CD4-positive, alpha-beta T cell treated with Interferon gamma for 1 hour (primary cell): ENCODE measurements at places on chromosomes 3 and 15.

- no peak for DNase-seq
Measured at GRCh38 chr3:42098171-42098570, 7.0 kb downstream of the TRAK1 start.

- DNase-seq: no peak
Measured at GRCh38 chr15:60162968-60163355, 158.9 kb downstream of the FOXB1 start.

- no peak for DNase-seq
Measured at GRCh38 chr3:143207338-143207961, 87.9 kb downstream of the CHST2 start.

- DNase-seq: no peak
Measured at GRCh38 chr3:65408531-65409175, 630.1 kb downstream of the MAGI1 start.

DNA sequence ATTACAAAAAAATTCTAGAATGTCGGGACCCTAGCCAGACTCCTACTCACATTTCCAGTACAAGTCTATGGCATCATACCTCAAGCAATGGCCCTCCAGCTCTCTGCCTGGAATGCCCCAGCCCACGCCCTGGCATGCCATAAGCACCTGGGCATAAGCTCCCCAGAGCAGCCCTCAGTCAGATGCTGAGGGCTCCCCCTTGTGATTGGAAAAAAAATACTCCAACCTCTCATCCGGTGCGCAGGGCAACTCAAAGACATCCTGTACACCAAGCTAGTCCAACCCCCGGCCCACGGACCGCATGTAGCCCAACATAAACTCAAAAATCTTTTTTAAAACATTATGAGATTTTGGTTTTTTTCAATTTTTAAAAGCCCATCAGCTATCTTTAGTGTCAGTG is 115.4 kb downstream of the NEK10 start:
- no peak for DNase-seq

DNA sequence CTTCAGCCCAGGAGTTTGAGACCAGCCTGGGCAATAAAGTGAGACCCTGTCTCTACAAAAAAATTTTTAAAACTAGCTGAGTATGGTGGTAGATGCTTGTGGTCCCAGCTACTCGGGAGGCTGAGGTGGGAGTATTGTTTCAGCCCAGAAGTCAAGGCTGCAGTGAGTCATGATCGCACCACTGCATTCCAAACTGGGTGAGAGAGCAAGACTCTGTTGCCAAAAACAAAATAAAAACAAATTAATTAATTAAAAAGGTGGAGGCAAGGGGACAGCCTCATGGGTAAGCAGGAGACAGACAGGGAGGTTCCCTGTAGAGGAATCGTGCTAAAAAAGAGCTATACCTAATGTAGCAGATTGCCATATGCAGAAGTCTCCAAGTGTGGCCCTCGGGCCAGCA is 12.6 kb downstream of the HAPLN3 start:
- DNase-seq: no peak

GRCh38 chr15:82020625-82021394 is 25.0 kb downstream of the MEX3B start:
- DNase-seq: no peak

DNA sequence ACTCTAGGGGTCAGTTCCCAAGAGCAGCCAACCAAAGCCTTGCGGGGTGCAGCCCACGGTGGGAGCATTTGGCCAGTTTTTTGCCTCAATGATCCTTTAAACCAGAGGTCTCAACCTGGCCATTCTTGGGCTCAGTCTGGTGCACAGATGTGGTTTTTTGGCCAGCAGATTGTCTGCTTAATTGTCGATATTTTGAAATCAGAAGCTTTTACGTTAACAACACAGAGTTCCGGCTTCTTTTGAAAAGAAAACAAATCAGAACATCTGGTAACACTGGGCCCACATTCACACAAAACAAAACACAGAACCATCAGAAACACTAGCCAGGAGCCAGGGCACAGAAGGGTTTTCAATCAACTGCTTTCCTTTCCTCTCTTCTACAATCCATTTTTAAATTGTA is 127.7 kb downstream of the XXYLT1 start:
- no peak for DNase-seq

- DNase-seq: no peak
Measured at GRCh38 chr3:155231792-155232191, 61.7 kb downstream of the STRIT1 start.

- no peak for DNase-seq
Measured at GRCh38 chr3:47421741-47422649, 41.2 kb downstream of the PTPN23 start.

DNA sequence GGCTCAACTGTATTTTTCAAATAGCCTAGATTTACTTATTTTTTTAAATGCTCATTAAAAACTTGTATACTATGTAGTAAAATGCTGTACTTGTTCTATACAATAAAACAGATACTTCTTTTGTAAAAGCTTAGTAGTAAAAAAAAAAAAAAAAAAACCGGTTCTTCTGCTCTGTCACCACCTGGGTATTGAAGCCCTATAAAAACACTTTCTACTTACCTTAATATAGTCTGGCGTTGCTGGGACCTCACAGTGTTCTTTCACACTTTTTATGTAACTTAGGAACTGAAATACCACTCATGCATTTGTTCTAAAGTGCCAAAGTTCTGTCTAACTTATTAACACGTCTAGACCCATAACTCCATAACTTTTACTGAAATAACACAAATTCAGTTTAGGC is 61.4 kb downstream of the TASOR start:
- DNase-seq: no peak

- peak; percentile 47 for DNase-seq
Measured at GRCh38 chr15:59399465-59400102, 26.9 kb upstream of the MYO1E start.

GRCh38 chr3:51604212-51604611 is 65.7 kb downstream of the RAD54L2 start:
- no peak for DNase-seq

GRCh38 chr3:32414522-32415202 is 23.0 kb downstream of the CMTM7 start:
- DNase-seq: peak; percentile 55

DNA sequence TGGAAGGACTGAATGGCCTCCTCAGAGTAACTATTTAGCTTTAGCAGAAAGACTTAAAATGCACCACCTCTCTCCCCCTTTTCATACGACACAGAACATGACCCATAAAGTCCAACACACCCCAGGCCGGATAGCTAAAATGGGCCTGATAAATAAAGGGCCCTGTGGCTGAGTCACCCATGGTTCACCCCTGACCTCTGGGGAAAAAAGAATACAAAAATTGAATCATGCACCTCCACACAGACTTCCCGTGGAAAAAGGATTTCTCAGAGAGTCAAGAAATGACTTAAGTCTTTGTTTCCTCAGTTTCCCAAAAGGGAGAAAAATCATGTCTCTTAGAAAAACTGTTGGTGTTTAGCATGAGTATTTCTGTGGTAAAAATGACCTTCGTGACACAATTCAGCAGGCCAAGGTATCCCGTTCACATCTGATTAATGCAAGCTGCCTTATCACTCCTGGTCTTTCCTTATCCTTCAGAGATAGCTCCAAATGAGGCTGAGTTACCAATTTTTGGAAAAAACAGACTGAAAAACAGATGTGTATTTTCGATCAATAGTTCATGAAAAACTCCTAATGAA is 34.0 kb upstream of the ARHGEF3 start:
- DNase-seq: no peak

- DNase-seq: no peak
Measured at GRCh38 chr15:73620078-73620477, 13.1 kb downstream of the NPTN start.

DNA sequence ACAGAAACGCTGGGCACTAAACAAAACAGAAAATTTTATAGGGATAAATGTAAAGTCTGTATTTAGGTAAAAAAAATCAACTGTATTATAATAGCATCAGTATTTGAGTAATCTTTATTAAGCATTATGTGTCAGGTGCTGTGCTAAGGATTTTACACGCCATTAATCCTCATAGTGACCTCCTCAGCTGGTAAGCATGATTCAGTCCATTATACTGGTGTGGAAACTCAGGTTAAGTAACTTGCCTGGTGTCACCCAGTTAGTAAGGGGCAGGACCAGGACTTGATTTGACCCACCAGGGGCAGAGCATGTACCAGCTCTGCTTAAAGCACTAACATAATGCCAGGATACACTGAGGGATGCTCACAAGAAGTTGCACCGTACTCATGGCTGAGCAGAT is 4.8 kb downstream of the MYO5C start:
- no peak for DNase-seq

GRCh38 chr3:72171463-72171881 is 386.5 kb upstream of the PROK2 start:
- DNase-seq: no peak

DNA sequence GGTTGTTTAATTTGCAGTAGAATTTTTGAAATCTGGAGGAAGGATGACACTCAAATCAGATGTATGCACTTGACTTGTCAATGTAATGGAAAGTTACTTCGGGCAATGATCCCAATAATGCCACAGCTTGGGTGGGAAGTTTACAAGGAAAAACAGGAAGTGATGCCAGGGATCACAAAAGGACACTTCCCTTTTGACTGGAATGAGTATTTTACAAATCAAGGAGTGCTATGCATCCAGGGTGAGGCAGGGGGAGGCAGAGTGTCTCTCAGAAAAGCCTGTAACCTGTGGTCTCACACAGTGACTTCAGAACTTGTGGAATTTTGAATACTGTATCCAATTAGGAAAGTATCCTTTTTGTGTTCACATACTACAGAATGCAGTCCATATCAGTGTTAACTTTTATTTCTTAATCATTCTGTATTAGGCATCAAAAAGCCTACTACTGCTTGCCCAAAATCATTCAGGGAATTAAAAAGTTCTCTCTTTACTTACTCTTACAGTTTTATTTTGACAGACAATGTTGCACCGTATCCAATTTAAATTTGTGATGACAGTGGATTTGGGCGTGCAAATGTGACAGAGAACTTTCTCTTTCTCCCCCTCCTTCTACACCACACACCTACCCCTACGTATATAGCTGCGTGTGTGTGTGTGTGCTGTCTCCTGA is 445.1 kb downstream of the MECOM start:
- DNase-seq: no peak

DNA sequence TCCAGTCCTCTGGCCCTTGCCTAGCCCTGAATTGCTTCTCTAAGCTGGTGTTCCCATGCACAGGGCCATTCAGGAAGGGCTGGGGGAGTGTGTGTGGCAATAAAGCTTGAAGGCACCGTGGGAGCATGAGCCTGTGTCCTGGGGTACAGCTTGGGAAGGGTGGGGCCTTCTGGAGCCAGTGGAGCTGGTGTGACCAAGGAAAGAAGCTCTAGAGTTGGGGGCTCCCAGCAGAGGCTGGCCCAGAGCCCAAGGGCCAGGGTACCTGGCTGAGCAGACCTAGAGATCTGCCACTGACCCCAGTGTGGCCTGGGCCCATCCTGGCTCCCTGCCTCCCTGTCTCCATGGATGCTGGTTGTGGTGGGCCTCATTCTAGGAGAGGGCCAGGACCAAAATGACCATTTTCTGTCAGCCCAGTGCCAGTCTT is 8.1 kb downstream of the ABTB1 start:
- DNase-seq: no peak

DNA sequence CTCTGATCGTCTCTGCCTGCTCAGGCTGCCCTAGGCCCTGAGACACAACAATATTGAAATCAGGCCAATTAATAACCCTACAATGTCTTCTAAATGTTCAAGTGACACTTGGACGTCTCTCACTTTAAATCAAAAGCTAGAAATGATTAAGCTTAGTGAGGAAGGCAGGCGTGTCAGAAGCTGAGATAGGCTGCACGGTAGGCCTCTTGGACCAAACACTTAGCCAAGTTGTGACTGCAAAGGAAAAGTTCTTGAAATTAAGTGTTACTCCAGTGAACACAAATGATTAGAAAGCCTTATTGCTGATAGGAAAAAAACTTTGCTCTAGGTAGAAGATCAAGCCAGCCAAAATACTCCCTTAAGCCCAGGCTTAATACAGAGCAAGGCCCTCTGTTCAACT is 2.2 kb downstream of the HPS3 start:
- no peak for DNase-seq

- no peak for DNase-seq
Measured at GRCh38 chr3:84039099-84039498, 919.7 kb upstream of the CADM2 start.

GRCh38 chr3:188634285-188634684 is 480.3 kb downstream of the LPP start:
- no peak for DNase-seq

DNA sequence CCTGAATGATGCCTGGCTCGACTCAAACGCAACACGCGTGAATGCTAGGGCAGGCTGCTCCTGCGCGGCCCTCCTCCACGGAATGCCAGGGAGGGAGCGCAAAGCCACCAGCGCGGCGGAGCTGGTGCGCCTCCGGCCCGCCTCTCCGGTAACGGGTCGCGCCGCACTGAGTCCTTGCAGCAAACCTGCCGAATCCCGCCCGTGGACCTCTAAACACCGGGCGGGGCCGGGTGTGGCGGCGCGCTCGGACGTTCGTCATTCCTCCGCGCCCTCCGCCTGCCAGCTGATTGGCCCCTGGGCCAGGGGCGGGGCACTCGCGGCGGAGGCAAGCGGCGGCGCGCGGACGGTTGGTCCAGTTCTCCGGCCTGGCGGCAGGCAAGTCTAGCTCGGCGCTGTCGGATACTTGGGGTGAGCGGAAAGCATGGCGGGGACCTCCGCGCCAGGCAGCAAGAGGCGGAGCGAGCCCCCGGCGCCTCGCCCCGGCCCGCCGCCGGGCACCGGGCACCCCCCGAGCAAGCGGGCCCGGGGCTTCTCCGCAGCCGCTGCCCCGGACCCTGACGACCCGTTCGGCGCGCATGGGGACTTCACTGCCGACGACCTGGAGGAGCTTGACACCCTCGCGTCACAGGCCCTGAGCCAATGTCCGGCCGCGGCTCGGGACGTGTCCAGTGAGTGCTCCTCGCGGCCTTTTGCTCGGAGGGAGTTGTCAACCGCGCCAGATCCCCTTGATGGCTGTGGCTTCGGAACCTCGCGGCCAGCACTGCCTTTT is at the start of gene ATRIP:
TSS of gene ATRIP (plus strand) at position 313 of the 769 bp plus-strand sequence. CDS start at position 422, 109 bp downstream.
- peak; percentile 78 for DNase-seq

DNA sequence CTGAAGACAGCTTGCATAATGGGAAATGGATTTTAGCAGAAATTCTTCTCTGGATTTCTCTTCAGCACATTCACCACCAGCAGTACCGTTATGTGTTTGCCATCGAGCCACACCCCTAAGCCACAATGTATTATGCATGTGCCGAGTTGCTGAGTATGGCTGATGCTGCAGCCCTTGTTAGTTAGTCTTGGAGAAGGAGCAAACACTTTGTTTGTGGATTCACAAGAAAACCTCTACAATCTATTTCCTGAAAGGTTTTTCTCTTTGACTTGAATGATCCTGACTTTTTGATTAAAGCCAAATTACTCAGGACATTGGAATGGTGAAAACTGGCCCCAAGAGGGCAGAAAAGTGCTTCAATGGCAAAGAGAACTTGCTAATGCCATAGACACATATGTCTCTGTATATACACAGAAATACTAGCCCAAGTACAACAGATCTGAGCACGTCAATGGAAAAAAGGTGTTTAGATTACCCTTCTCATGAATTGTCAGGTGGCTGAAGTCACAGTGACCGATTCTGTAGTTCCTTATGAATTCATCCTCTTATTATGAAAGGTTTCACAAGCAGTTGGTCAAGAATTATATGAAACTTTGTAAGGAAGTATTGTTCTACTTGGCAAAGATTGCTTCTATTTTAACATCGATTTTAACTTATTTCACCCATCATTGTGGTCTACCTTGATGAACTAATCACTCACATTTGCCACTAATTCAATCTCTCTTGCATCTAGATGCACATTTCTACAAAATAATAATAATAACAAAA is 103.0 kb downstream of the P3H2 start:
- DNase-seq: no peak
